Panc1 (cell line): ENCODE measurements at places on chromosomes 16 and 17. TPM values are rescaled to one million over a fixed set of nuclear protein-coding genes. Genes with fewer than 3 reads are reported as not detected.

The CSH2 gene
- total RNA-seq = not detected

The KRT15 gene
- 70.4 TPM for total RNA-seq

The ACAP1 gene
- 2.7 TPM for total RNA-seq

The SERPINF2 gene
- total RNA-seq = 0.77 TPM

The KRT12 gene
- not detected for total RNA-seq

The NPIPB6 gene
- total RNA-seq = 1.3 TPM

The MT2A gene
- total RNA-seq = 673 TPM

The CHST4 gene
- 1.1 TPM for total RNA-seq

The IRX5 gene
- total RNA-seq = 2.7 TPM

The ATF7IP2 gene
- 25.2 TPM for total RNA-seq
